ENCODE measurements at places on chromosomes 3 and 15.

DNA sequence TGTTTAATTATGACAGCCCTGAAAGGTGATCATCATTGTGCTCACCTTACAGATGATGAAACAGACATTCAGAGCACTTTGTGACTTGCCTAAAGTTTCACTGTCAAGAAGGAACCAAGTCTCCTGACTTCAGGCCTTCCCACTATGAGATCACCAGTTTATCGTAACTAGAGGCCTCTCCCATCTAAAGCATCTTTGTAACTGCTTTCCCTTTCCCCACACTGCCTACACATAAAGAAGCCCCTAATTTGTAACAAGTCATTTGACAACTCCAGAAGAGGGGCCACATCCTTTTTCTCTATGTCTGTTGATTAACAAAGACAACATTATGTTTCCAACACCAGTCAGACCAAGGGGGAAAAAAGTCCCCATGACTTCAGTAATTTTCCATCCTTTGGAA is 1.1 kb downstream of the KLHL6 start:
- no peak for DNase-seq

DNA sequence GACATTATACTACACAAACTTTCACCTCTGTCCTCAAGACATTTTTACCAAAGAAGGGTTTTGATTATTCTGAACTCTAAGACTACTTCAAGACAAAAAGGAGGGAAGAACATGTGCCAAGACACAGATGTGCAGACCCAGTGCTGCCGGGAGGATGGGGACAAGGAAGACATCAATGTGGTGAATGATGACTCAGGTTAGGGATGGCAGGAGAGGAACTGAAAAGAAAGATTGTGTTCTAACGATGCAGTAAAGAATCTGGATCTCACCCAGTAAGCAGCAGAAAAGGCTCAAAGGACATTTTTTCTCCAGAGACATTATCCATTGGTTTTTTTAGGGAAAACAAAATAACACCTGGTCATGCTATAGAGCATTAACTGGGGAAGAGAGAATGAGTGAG is 449.9 kb upstream of the NR2F2 start:
- DNase-seq: no peak

DNA sequence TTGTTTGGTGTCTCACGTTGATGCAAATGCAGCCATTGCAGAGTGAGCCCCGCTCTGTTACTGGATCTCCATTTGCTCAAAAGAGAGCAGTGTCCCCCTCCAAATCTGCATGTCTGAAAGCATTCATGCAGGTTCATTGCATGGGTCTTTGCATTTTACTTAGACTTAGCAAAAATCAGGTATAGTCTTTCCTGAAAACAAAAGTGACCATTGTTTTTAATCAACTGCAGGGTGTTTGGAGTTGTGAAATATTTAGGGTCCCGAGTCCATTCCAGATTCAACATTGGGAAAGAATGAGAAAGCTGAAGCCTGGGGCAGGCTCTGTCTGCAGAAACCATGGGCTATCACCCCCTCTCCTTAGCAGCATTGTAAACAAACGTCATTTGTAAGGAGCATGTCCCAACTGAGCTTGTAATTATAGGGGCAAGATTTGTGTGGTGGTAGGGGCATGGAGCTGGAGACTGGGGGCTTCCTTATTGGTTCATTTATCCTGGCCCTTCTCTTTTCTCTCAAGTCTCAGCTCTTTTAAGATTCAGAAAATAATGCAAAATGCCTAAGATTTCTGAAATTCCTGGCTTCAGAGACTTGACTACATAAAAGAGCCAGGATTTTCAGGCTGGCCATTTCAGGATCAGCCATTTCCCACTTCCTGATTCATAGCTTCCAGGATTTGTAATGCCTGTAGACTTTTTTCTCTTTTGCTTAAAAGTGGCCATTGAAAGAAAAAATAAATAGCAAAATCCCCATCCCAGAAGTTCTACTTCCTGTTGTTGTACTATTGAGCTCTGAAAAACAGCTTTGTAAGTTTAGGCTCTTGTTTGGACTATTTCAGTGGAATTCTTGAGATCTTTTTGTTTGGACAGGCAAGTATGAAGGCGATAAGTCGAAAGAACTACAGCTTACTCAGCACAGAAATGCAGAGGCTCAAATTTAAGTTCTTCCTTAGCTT is 23.0 kb downstream of the IGF1R start:
- DNase-seq: no peak

GRCh38 chr3:158788446-158788845 is 13.4 kb upstream of the MFSD1 start:
- DNase-seq: no peak

DNA sequence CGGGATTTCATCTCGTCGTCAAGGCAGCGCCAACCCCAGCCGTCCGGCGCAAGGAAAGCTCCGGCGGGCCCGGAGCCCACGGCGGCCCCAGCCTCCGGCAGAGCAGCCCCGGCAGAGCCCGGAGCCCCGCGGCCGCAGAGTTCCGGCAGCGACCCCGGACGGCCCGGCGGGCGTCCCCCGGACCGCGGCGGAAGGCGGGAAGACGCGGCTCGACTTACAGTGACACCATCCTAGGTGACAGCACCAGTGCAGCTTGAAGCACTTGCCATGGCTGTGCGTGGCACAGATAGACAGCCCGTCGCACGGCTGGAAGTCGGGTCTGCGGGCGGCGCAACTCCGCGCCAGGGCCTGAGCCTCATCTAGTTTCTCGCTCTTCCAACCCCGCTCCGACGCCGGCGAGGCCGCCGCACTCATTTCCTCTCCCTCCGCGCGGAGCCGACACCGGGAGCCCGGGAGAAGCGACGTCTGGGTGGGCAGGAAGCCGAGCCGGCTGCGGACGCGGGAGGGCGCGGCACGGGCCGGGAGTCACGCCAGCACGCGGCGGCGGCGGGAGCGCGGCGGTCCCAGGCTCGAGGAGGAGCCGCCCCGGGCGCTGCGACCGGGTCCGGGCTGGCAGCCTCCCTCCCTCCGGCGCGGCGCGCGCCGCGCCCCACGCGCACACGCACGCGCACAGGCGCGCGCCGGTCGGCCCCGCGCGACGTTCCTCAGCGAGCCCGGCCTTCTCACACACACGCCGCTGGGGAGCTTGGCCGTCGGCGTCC is at the start of gene C3orf70:
C3orf70 (minus strand) TSS at position 651 of the 761 bp plus-strand sequence; CDS start at position 414, 237 bp downstream.
- peak; percentile 67 for DNase-seq

DNA sequence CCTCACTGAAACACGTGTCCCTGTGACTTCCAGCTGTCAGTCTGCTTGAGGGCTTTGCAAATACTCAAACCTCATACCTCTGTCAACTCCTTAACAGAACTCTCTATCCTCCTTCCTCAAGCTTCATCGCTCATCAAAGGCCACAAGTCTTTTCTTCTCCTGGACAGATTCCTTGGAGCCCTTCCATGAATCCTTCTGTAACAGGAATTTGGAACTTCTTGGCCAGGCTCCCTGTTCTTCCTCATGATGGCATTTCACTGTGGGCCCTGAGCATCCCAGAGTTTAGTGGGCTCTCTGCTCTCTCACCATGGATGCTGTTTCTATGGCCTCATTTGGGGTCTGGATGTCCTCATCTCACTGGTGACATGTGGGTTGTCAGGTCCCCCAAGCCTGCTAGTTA is 105.0 kb upstream of the TLE3 start:
- DNase-seq: no peak

GRCh38 chr3:62587579-62588031 is 214.3 kb upstream of the FEZF2 start:
- no peak for DNase-seq

DNA sequence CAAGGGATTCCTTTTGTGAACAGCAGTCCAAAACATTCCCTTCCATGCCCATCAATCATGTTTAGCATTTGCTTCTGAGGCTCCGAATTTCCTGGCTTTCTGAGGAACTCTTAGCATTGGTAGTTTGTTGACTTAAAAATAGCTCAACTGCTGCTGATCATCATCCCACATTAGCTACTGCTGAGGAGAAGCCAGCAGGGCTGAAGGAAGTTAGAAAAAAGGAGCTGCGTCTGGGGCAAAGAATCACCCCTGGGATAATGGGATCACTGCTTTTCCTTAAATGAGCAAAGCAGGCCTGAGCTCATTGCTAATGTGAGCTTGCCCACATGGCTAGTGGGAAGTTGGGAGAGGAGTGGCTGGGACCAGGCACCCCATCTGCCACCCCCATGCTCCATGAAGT is 39.8 kb downstream of the CYP19A1 start:
- no peak for DNase-seq

Measured in heart left ventricle (tissue), 16 donors.